Sciatic nerve (tissue), 2 donors: ENCODE measurements at places on chromosomes 6 and 20. TPM values are rescaled to one million over a fixed set of nuclear protein-coding genes. Genes with fewer than 3 reads are reported as not detected.

- no peak for DNase-seq
These were observed 76.0 kb upstream of the ADGRB3 start for GRCh38 chr6:68559070-68559469.

GRCh38 chr20:3250091-3250504 lies 11.1 kb upstream of the SLC4A11 start:
- DNase-seq, result no peak

DNA sequence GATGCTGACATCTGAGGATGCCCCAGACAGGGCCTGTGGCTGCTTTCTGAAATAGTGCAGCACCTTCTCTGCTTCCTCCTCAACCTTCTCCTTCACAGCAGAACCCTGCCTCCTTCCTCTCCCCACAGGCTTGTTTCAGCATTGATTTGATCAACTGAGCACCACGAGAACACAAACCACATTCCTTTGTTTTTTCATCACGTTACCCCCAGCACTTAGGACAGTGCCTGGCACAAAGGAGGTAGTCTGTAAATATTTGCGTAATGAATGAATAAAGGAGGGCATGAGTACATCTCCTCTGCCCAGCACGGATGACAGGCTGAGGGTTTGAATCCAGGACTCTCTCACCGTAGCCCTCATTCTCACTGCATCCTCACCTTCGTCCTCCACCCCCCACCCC lies 21.3 kb upstream of the WFDC2 start:
- no peak for DNase-seq

DNA sequence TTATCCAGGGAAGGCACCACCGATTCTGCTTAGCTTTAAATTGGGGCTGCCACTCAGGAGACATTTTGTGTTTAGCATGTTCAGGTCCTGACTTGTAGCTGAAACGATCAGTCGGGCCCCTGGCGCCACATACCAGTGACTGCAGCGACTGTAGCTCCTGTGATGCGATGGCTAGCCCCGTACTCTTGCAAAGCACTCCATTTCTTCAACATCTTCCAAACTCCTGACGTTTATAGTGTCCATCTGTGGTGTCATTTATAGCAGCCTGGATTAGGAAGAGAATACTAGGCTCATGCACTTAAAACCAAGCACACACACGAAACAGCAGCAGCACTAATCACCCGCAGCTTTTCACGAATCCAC lies 13.0 kb downstream of the POU3F2 start:
- no peak for DNase-seq

- no peak for DNase-seq
These were observed 78.0 kb upstream of the FOXQ1 start for GRCh38 chr6:1233924-1234323.

DNA sequence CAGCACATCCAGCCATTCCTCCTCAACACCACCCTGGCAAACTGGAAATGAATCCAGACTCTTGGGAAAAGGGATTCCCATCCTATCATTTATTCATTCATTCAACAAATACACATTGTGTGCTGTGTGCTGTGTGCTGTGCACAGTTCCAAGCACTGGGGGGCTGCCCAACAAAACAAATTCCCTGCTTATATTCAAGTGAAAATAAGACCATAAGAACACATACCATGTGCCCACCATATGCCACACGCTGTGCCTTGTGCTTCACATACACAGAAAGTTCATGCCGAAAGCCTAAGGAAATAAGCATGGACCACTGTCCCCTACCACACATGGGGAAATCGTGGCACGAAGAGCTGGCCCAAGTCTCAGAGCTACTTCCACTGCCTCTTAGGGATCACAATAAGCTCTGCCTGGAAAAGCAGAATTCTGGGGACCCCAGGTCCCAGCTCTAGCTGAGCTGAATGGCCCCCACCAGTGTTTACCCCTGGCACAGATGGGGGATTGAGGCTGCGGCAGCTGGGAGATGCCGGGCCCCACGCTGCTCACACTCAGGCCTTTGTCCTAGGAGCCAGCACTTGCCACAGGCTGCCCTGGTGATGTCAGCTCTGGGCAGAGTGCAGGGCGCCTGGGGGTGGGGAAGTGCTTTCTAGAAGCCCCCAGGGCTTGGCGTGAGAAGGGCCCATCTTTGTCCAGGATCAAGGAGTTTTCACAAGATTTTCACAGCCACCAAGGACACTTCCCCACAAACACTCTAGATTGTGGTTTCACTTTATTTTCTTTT lies 99.6 kb downstream of the PREX1 start:
- peak; percentile 80 for DNase-seq

- no peak for DNase-seq
These were observed 228.6 kb upstream of the JARID2 start for GRCh38 chr6:15017261-15017660.

DNA sequence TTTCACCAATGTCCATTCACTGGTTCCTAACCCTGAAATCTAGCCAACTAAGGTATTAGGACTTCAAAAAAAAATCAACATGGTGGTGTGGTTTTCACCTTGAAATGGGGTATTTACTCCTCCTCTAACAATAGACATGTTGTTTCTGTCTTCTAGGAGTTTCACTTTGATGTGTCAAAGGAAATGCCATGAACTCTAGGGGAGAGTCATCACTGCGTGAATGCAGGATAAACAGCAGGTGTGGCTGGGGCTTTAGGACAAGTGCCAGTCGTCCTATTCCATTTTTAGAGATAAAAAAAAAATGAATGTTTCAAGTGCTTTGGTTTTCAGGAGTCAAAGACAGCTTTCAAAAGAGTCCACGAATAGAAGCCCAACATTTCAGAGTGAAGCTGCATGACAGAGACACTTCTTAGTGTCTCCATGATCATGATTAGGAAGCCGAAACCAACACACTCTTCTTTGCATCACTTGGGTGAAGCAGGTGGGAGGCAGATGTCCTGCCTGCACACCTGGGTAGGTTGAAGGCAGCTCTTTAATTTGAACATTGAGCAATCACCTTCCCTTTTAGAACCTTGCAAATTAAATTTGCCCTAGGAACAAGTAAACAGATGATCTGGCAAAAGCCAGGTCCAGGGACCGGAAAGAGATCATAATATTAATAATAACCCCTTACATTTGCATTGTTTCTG lies 328.5 kb upstream of the PRDM1 start:
- no peak for DNase-seq

DNA sequence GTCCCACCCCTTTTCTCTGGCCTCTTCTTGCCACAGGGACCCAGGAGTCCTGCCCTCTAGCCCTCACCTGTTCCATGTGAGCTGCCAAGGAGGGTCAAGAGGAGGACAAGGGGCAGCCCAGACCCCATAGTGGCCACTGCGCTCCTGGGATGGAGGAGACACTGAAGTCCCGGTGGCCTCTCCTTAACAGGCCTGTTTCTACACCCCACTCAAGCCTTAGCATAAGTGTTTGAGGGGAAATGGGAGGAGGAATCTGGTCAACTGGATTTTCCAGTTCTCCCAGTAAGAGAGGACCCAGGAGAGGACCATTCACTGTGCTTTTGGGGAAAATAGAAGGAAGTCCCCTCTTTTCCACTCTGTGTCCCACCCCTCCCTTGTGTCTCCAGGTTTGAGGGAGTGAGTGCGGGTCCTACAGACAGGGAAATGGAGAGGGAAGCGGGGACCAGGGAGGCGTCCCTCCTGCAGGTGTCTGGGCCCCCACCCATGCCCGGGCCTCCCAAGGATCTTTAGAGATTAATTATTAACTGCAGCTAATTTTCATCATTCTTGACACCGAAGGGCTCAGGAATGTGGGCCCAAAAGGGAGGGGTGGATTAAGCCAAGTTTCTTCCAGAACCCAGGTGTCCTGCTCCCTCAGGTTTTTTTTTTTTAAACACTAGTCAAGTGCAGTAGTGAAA lies at the start of gene SFTA2:
Gene SFTA2, minus strand, starts transcription at position 202 of the 677 bp plus-strand sequence. Its CDS starts 74 bp downstream, at position 128.
- DNase-seq, result no peak

DNA sequence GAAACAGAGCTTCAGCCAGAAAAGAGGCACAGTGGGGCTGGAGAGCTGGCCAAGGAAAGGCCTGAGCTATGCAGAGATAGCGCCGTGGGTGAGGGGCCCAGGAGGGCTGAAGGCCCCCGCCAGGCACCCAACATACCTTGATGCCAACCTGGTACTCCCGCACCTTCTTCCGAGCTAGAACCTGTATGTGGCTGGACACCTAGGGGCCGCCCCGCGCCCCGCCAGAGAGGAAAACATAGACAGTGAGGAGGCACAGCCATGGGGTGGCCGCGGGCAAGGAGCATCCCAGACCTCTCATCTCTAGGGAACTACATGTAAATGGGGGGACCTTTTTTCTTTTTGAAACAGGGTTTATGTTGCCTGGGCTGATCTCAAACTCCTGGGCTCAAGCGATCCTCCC lies 12.0 kb downstream of the RPL10A start:
- DNase-seq, result no peak

- no peak for DNase-seq
These were observed 45.0 kb downstream of the QKI start for GRCh38 chr6:163459536-163459935.

DNA sequence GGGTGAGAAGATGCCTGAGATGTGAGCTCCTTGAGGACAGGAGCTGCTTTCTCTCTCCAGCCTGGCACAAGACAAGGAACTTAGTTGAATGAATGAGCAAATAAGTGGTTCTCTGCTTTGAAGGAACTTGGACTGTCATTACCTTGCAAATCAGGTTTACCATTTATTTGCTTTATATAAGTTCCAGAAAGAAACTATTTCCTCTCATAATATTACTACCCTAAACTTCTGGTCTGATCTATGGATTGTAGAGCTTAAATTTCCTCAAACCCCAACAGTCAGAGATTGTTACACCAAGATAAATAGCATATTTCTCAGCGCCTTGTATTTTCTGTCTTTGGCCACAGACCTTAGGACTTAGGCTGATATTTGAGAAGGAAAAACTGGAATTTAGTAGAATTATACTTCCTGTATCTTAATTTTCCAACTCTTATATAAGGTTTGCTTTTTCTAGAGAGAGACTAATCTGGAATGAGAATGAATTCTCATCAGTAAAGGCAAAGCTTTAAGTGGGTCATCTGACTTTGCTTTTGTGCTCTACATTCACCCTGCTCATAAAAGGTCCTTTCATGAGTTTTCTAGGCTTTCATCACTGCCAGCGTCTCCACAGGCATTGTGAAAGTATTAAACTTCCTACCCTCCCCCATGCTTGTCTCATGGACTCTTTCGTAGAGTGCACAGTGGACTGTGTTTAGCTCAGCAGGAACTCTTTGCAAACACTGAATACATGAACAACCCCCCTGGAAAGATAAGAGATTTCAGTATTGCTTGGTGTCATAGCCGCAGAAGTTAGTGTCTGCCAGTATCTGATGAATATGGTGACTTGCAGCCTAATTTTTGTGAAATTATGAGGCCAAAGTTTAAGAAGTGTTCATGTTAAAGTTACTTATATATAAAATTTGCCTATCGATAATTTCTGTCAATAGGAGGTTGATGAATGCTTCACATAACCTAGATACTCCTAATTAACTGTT lies 74.0 kb downstream of the PTPRA start:
- DNase-seq, result no peak

GRCh38 chr6:161141173-161141572 lies 132.7 kb downstream of the AGPAT4 start:
- DNase-seq, result no peak

- DNase-seq, result no peak
These were observed 368.0 kb downstream of the DOK5 start for GRCh38 chr20:54843431-54843830.

Gene MED20
- total RNA-seq, result 14.6 TPM

Gene DAAM2
- 61.9 TPM for total RNA-seq
